ENCODE measurements at places on chromosomes 6 and 20. TPM values are rescaled to one million over a fixed set of nuclear protein-coding genes. Genes with fewer than 3 reads are reported as not detected.

HLA-DOB gene
- not detected for total RNA-seq

- H3K27me3 ChIP-seq: no peaks in the 10 kb centered on the region
- no peaks in the 10 kb centered on the region for H3K4me1 ChIP-seq
- no peak overlapping the region for H3K4me3 ChIP-seq
These were observed 33.2 kb downstream of the BEND6 start for GRCh38 chr6:56988145-56988544.

DNA sequence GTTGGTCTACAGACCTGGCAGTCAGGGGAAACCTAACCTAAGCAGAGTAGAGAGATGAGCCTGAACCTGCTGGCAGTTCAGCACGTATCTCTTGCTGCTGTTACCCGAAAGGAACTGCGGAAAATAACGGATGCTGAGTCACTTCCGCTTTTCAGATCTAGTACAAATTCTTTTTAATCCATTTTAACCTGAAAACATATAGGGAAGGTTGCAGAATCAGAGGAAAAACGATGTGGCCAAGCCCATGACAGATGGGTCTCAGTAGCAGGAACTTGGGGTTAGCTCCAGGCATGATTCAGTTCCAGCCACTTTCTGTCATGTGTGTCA is 351.9 kb upstream of the PRND start:
- no peak for DNase-seq
- H3K4me1 ChIP-seq: no peaks in the 10 kb centered on the region
- H3K4me3 ChIP-seq: no peak overlapping the region

DNA sequence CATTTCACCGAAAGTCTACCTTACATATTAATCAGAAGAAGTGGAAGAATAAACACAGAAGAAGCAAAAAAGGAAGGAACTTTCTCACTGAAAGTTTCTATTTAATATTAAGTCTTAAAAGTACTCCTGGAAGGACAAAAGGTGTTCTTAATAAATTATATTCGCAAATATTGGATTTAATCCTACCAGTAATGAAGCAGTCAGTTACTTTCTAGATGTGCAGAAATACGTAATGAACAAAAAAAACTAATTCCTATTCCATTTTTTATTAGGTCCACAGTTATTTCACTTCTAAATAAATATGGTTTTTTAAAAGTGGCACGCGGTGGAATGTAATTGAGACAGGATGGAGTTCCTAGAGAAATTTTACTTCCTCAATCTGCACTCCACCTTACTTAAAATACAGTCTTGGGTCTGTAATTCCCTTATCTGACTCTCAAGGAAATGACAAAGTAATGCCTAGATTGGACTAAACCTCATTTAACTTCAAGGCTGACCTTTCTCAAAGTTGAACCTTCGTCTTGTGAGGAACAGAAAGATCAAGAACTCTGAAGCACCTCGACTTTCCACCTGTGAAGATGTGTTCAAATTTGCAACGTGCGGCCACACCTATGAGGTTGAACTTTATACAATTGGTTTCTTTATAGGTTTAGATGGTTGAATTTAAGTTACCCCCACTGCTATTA is 1.1 kb upstream of the TRAM2 start:
- H3K27ac ChIP-seq: peak overlapping the region; percentile 100
- no peak for DNase-seq
- H3K4me1 ChIP-seq: peaks cover 31% of the 10 kb centered on the region
- H3K36me3 ChIP-seq: no peaks in the 10 kb centered on the region

GRCh38 chr6:132096245-132096644 is 145.1 kb upstream of the CCN2 start:
- no peak overlapping the region for H3K27ac ChIP-seq
- H3K36me3 ChIP-seq: no peaks in the 10 kb centered on the region
- H3K4me1 ChIP-seq: no peaks in the 10 kb centered on the region
- DNase-seq: no peak
- no peaks in the 10 kb centered on the region for H3K27me3 ChIP-seq

DNA sequence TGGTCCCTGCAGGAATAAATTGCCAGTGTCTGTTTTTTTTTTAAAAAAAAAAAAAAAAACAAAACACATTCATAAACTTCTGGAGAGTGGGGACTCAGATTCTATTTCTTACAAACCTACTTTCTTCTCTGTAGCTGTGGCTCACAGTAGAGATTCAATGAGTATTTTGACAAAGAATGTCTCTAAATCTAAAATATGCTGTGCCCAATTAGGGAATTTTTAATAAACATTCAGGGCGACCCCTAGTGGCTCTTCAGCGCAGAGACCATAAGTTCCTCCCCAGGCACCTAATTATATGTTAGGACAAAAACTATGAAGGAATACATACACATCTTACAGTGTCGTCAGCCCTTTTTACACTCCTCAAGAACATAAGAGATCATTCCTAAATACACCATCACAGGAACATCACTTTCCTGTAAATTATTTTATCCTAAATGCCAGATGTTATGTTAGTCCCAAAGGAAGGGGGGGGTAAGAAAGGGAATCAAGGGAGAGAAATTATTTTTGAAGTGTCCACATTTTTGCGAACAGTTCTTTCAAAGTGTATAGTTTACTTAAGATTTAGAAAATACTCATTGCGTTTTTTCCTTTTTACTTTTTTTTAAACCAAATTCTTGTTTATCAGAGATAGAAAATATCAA is 21.8 kb upstream of the NAA20 start:
- no peaks in the 10 kb centered on the region for H3K36me3 ChIP-seq
- no peak overlapping the region for H3K4me3 ChIP-seq
- H3K4me1 ChIP-seq: peaks cover 44% of the 10 kb centered on the region
- peak overlapping the region; percentile 94 for H3K27ac ChIP-seq
- peak; percentile 71 for DNase-seq
- H3K27me3 ChIP-seq: no peaks in the 10 kb centered on the region

DNA sequence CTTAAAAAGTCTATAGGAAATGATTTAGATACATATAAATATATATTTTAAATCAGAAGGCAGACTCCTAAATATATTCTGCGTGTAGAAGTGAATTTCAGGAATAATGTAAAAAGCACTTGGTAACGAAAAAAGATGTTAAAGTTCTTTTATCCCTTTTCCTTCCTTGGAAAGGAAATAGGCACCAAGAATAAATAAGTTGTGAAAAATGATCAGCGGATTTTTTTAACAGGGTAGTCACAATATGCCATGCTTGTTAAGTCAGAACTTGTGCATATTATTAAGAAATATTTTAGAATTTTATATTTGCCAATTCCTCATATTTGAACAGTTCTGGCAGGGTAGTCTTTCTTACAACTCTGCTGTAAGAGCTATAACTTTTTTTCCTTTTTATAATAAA is 173.8 kb downstream of the CD83 start:
- DNase-seq: no peak
- no peaks in the 10 kb centered on the region for H3K36me3 ChIP-seq
- no peak overlapping the region for H3K4me3 ChIP-seq
- H3K4me1 ChIP-seq: no peaks in the 10 kb centered on the region
